ENCODE measurements at places on chromosomes 12 and 14.
A peak's percentile ranks its signal among the peaks of the same experiment; 100 is the strongest.

- no peak for DNase-seq
Measured at GRCh38 chr14:72291908-72292688, 359.9 kb downstream of the RGS6 start.

DNA sequence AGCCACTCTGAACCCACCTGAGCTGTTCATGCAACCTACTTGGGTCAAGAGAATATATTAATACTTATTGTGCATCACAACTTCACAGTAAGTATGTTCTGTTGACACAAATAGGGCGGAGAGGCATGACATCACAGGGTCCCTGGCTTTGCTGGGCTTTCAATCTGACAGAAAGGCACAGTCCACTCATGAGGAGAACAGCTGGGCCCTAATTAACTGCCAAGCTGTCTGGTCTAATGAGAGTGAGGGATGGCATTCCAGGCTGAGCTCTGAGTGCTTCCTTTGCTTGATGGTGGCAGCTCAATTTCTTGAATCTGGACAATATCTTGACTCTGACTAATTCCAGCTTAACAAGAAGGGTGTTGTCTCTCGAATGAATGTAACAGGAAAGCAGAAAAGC is 2.0 kb downstream of the EFCAB11 start:
- no peak for DNase-seq

DNA sequence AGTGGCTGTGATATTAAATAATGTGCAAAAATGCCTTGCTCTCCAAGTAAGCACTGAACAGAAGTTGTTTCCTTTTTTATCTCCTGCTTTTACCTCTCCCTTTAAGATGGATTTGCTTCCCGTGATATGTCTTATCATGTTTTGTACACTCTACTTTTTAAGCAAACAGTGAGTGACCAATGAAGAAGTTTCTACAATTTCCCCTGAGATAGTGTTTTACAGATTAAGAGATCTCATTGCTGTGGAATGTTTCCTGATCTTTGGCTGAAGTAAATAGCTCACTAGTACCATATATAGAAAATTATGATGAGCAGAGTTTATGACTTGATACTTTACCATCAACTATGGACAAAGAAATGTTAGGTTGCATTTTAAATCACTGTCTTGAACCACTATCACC is 184.8 kb upstream of the PDE3A start:
- no peak for DNase-seq

- DNase-seq: no peak
Measured at GRCh38 chr12:85017618-85018017, 18.5 kb downstream of the TSPAN19 start.

GRCh38 chr14:68527329-68527851 is 265.5 kb downstream of the ZFP36L1 start:
- DNase-seq: no peak

- DNase-seq: no peak
Measured at GRCh38 chr12:34398706-34399630, 376.7 kb downstream of the ALG10 start.

GRCh38 chr12:65598688-65599087 is 225.6 kb upstream of the HMGA2 start:
- DNase-seq: no peak

- DNase-seq: peak; percentile 17
Measured at GRCh38 chr12:113098441-113099028, 37.0 kb downstream of the RASAL1 start.

GRCh38 chr12:15364221-15365160 is 42.2 kb downstream of the PTPRO start:
- no peak for DNase-seq

GRCh38 chr12:24177889-24178288 is 228.4 kb upstream of the SOX5 start:
- no peak for DNase-seq

- DNase-seq: no peak
Measured at GRCh38 chr14:71246539-71246938, 339.3 kb downstream of the PCNX1 start.

DNA sequence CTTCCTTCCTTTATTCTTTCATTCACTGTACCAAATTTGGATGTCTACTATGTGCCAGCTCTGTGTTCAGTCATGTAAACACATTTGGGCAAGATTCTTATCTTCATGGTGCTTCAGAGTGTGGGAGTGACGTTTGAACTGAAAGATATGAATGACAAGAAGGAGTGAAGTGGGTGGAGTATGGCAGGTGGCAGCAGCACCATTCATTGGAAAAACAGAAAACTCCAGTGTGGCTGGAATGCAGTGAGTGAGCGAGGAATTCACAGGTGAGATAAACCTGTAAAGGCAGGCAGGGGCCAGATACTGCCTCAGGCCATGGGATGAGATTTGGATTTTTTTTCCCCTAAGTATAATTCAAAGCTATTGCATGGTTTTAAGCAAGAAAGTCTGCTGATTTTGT is 140.7 kb upstream of the CCDC198 start:
- no peak for DNase-seq

DNA sequence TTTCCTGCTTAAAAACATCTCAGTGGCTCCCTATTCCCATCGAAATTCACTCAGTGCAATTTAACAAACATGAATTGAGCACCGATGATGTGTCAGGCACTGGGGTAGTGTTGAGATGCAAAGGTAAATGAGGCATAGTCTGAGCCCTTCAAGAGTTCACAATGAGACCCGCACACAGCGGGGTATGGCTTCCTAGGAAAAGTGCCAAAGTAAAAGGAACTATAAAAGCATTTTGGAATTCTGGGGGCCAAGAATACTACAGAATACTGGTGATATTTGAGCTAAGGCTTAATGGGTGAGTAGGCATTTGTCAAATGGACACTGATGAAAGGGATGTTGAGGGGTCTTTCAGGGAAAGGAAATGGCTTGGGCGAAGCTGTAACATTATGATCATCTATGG is 315.4 kb downstream of the DPF3 start:
- no peak for DNase-seq

DNA sequence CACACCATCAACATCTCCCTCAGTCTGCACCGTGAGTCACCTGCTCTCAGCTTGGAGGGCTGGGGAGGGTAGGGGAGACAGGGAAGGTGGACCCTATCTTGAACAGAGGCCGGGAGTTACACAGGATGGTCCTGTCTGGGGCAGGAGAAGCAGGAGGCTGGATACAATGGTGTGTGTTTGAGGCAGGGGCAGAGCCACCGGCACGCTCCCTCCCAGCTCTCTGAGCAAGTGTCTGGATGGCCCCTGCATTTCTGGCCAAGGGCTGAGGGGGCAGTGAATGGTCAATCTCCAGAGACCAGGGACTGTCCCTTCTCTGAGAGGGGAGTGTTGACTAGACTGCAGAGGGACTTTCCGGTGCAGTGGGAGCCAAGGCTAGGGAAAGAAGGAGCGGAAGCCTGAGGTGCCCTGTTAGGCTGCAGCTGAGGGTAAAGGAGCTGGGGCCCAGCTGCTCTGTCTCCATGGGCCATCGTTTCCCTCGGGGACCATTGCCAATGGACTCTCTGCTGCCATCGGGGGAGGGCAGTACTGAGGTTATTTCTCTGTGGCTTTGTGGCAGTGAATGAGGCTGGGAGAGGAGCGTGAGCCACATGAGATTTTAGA is 1.9 kb downstream of the LRP1-AS start:
- DNase-seq: no peak

- DNase-seq: no peak
Measured at GRCh38 chr12:48286665-48287064, 64.1 kb downstream of the ZNF641 start.

DNA sequence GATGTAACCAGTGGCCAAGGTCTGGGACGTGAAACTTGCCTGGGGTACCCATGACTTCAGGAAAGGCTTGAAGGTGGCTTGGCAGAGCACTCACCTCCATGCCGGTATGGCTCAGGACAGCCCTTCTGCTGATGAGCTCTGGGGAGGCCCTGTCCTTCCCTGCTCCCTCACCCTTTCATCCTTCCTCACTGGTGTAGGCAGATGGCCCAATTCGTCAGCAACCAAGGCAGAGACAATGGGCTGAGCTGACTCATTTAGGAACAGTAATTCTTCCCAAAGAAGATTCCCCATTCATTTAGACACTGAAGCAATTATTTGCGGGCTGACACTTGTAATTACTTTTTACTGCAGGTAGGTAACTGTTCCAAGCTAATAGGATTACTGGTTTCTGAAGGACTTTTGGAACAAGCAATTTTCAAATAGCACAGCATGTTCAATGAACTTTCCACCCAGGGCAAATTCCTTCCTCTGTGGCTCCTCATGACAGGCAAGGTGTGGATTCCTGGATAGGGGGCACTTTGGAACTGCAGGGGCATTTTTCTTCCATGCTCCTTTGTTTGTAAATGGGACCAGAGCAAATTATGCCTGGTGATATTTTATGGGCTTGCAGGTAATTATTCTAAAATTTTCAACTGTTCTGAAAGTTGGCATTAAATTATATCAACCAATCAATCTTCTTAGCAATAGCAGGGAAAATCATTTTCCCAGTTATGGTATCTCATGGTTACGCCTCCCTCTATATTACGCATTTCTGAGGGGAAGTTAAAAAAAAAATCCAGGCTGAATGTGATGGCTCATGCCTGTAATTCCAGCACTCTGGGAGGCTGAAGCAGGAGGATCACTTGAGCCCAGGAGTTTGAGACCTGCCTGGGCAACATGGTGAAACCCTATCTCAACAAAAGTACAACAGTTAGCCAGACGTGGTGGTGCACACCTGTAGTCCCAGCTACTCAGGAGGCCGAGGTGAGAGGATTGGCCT is 24.1 kb upstream of the NRDE2 start:
- DNase-seq: no peak

DNA sequence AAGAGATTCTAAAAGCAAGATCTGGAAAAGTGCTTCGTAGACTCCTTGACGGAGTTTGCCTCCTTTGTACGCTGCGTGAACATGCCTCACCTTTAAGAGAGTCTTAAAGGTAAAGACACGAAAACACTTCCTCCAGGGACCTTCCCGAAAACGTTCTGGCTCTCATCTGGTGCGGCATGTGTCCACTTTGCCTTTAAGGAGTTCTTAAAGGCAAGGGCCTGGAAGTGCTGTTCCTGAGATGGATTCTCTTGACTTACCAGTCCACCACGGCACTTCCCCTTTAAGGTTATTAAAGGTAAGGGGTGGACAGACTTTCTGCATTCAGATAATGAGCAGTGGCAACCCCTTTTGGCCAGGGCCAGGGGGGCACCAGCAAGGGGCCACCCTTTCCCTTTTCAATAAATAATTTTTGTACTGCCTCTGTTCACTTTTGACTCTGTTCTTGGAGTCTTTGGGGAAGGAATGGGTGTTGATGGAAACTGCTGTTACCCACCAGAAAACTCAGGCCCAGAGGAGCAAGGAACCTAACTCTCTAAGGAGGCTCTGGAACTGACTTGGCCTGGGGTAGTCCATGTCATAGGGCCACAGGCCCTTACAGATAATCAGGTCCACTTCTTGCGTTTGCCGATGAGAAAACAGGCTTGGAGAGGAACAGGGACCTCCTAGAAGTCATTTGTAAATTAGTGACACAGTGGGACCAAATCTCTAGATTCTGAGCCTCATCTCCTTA is 4.4 kb downstream of the REM2 start:
- no peak for DNase-seq

GRCh38 chr12:20438299-20438779 is 70.0 kb downstream of the PDE3A start:
- no peak for DNase-seq

DNA sequence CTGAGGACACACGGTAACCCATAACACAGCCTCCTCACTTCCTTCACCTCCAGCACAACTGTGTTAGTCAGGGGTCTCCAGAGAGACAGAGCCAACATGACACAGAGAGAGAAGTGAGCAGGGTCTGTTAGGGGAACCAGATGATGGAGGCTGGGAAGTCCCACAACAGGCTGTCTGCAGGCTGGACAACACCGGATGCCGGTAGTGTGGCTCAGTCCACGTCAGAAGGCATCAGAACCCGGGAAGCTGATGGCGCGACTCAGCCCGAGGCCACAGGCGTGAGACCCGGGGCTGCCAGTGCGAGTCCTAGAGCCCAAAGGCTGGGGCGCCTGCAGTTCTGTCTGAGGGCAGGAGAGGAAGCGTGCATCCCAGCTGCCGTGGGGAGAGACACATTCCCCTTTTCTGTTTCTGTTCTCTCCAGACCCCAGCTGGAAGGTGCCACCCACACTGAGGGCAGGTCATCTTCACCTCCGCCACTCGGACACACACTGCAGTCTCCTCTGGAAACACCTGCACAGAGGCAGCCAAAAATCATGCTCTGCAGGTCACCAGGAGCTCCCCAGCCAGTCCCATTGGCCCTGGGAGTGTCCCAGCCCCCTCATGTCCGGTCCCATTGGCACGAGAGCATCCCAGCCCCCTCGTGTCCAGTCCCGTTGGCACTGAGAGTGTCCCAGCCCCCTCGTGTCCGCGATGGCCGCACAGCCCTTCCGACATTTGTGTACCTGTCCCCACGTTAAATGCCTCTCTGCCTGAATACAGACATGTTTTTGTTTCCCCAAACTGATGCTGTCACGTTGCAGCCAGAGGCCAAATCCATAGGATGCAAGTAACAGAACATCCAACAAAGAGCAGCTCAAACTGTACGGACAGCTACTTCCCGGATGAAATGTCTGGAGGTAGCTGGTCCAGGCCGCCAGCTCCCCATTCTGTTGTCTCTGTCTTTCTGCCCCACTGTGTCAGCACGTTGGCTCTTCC is 7.9 kb upstream of the FBRSL1 start:
- DNase-seq: no peak

DNA sequence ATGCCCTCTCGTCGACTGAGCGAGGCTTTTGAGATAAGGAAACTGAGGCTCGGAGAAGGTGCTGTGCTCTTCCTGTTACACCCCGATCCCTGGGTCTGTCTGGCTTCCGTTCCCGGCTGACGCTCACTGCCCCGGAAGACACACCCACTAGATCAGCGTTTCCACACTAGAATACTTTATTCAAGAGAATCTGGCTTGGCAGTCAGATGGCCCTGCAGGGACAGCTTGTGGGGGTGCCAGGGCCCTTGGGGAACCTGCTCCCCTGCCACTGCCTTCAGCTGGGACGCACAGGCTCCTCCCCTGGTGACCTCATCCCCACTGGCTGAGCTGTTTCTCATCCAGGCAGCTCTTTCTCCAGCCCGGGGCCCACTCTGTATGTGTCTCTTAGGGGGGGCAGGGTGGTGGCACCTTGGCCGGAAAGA is 13.7 kb downstream of the PGF start:
- peak; percentile 28 for DNase-seq

- no peak for DNase-seq
Measured at GRCh38 chr12:34333337-34333736, 311.0 kb downstream of the ALG10 start.

GRCh38 chr14:95113476-95113875 is 43.9 kb downstream of the DICER1 start:
- DNase-seq: no peak

GRCh38 chr14:37658156-37658555 is 62.7 kb downstream of the TTC6 start:
- no peak for DNase-seq

Data from activated CD8-positive, alpha-beta memory T cell treated with anti-CD3 and anti-CD28 coated beads for 4 hours (primary cell).